Amygdala (tissue), 56 donors: ENCODE measurements at places on chromosomes 5 and 9.

- no peak for DNase-seq
Measured at GRCh38 chr5:111681414-111682120, 75.4 kb downstream of the NREP start.

GRCh38 chr5:130476325-130476724 lies 572.1 kb downstream of the CHSY3 start:
- DNase-seq, result no peak

- no peak for DNase-seq
Measured at GRCh38 chr5:1517838-1518237, 5.9 kb downstream of the LPCAT1 start.

GRCh38 chr9:137076636-137077009 lies 694 bp upstream of the UAP1L1 start:
- no peak for DNase-seq

DNA sequence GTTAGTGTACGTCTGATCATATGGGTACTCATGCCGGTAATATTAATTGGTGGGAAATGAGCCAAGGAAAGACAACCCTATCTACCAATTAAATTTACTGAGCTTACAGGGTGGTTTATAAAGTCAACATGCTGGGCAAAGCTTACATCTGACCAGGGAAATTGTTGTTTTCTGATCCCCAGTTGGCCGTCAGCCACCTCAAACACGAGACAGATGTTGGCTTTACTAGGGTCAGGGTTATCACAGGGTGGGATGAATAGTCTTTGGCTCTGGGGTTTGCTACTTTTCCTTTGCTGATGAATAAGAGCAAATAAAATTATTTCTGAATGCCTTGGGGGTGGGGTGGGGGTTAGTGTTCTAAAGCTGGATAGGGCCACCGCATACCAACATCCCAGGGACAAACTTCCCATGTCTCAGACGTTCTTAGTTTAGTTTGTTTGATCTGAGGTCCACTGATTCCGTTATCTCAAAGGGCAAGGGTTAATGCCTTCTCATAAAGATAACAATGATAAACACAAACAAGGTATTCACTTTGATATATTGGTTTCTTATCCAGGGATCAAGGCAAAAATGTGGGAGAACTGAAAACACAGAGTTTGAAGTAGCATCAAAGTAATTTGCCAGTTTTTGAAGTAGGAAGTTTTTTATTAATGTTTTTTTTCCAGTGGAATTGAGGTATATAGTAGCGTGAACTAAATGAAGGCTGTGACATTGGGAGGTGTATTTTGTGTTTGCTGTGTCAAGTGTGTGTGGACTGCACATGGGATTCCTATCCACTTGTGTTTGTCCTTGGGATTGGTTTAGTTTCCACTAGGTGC lies 109.1 kb upstream of the RPS23 start:
- no peak for DNase-seq

GRCh38 chr9:95465115-95465514 lies 51.7 kb downstream of the PTCH1 start:
- DNase-seq, result no peak

DNA sequence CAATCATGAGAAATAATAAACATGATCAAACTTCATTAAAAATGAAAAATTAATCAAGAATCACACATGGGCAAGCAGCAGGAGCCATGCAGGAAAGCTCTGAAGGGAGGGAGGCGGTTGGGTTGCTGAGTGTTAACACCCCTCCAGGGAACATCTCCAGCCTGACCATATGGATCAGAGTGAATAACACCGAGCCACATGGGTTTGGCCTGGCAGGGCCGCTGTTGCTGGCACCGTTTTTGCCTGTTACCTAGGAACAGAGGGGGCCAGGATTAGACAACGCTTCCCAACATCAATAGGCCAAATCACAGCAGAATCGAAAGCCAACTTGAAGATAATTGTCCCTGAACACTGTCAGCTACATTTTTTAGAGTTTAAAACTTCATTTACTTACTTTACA lies 160.2 kb downstream of the DENND1A start:
- DNase-seq, result no peak

- DNase-seq, result no peak
Measured at GRCh38 chr9:15697446-15697851, 144.6 kb downstream of the CCDC171 start.

DNA sequence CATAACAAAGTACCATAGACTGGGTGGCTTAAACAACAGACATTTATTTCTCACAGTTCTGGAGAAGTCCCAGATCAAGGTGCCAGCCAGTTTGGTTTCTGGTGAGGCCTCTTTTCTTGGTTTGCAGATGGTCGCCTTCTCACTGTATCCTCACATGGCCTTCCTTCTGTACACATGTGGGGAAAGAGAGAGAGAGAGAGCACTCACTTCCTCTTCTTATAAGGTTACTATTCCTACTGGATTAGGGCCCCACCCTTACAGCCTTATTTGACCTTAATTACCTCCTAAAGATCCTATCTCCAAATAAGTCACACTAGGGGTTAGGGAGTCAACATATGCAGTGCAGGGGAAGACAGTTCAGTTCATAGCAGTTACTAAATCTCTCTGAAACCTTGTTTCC lies 205.6 kb upstream of the GDNF start:
- DNase-seq, result no peak

GRCh38 chr9:21974722-21975409 lies 19.3 kb downstream of the CDKN2A start:
- no peak for DNase-seq

- no peak for DNase-seq
Measured at GRCh38 chr5:41940641-41941040, 15.6 kb downstream of the FBXO4 start.

DNA sequence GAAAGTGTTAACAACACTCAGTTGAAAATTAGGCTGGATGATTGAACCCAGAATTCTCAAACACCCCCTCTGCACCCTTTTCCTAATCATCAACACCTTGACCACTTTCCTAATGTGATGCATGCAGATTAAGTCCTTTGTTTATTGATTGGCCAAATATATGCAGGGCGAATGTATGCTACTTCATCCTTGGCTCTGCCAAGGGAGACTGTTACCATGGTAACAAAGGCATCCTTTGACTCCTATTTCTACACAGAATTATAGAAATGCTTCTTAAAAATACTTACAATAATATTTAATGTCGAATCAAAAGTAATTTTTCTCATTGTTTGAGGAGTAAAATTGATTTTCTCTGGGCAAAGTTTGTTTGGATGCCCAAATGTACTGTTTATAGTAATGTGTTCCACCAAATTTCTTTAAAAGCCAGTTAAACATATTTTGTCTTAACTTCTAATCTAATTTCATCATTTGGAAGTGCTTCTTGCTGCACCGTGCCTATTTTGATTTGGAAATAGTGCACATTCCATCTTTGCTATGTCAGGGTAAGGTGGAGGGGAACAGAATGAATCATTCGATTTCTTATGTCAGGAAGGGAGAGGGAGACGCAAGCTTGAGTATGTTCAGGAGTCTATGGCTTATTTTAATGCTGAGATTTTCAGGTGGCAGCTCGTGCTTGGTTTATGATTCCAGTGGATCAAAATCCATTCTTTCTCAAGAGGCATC lies 1384.3 kb upstream of the WWC1 start:
- no peak for DNase-seq

DNA sequence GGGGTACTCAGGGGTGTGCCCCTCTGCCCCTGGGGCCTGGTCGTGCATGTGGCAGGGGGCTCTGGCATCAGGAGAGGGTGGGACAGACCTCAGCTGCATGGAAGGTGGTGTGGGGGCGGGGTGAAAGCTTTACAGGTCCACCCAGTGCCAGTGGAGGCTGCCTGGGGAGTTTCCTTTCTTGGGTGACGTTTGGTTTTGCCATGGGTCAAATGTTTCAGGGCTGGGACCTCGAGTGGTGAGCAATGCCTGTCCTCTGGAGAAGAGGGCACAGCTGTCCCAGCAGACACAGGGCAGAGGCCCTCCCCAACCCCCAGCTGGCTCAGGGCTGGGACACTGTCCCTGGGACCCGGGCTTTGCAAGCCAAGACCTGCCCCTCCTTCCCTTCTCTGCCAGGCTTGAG lies 3.6 kb downstream of the RXRA start:
- no peak for DNase-seq

DNA sequence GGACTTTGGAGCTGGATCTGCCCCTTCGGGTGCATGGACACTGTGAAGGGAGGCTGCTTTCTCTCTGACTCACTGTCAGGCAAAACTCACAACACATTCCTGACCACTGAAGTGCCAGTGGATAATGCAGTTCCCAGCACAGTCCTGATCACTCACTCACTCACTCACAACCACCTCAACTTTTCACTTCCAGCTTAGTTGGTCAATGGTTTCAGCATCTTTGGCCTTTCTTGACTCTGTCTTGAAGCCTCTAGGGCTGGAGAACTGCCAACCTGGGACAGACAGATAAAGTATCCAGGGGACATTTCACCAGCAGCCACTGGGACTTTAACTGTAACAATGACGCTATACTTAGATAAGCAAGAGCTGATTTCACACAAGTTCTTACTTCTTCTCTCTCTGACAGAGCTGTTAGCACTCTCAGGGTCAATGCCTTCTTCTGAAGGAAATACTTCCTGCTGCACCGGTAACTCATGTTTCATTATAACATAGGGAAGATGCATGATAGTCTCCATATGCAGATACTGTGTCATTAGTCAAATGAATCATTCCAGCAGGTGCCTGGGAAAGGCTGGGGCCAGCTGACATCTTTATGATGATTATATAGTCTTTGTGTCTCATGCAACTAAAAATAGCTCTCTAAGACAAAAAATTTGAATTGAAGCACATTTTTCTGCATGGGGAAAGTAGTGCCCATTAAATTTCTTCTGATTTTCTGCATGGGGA lies 499.0 kb downstream of the SEMA5A start:
- DNase-seq, result no peak

- DNase-seq, result no peak
Measured at GRCh38 chr9:133742251-133742650, 4.1 kb upstream of the SARDH start.

DNA sequence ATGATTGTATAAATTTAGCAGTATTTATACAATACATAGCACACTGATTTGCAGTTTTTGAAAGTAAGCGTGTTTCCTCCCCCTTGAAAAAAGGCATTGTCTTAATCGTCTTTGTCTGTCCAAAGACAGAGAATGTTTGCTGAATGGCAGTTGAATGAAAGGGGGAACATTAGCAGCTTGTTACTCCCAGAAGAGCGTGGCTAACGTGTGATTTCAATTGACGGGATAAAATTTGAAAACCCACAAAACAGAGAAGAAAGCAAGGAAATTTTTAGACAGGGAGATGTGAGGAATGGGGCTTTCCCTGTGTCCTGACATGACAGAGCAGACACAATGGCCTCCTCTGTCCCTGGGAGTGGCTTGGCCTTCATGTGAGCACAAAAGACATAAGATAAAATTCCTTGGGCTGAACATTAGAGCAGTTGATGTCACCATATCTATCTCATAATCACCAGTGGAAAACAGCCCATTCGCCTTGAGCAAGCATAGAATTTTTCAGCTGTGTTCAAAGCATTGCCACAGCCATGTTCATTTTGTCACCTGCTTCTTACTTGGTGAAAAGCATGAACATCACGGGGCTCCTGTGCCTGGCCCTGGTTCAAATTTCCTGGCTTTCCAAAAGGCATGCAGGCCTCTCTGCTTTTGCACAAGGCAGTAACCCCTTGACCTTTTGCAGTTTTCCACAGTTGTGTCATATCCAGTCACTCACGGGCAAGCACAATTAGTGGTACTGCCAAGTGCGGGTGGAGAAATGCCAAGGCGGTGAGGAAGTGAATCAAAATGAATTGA lies 126.9 kb downstream of the TLE1 start:
- no peak for DNase-seq

GRCh38 chr5:102289251-102289899 lies 6.7 kb downstream of the SLCO4C1 start:
- DNase-seq, result no peak

DNA sequence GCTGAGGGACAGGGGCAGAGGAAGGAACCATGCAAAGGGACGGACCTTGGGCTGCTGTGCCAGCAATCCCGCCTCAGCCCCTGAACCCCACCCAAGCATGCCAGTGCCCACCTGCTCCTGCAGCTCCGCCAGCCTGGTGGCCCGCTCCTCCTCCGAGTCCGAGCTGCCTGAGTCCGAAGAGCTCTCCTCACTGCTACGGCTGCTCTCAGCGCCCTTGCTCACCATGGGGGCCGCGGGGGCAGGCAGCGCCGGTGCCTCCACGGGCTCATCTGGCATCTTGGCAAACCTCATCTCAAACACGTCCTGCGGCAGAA lies 16.3 kb downstream of the BRD3OS start:
- no peak for DNase-seq

- peak; percentile 91 for DNase-seq
Measured at GRCh38 chr9:129258124-129258822, 80.2 kb upstream of the IER5L start.

- no peak for DNase-seq
Measured at GRCh38 chr9:129080298-129080600, 662 bp upstream of the DOLPP1 start.

DNA sequence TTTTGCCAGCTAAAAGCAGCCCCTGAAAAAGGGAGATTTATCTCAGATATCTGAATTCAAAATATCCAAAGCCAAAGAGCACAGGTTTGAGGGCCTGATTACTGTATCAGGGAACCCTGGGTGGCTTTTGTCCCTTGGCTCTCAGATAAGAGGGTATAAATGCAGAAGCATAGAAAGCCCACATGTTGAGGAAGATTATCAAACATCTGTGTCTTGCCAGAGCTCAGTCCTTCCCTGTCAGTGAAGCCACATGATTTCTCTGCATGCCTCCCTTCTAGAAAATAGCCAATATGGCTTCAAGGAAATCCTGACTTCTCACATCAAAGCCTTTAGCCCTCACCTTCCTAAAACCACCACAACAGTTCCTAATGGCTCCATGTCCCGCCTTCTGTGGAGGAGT lies 408.0 kb upstream of the DMAC1 start:
- DNase-seq, result no peak

DNA sequence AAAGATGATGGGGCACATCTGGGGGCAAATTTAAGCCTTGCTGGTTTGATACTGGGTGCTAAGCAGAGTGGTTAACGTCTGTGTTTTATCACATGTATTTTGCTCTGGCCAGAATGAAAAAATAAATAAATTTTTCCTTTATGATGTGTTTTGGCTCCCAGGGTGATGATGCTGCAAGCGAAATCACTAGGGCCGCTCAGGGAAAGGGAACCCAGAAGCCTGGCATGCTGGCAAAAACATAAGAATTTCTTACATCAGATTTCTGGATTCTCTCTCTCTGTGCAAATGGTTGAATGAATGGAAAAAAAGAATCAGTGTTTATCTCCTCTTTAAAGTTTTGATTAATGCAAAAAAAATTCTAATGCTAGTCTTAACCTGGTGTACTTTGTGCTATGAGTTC lies 1975.2 kb upstream of the C9orf72 start:
- DNase-seq, result no peak

DNA sequence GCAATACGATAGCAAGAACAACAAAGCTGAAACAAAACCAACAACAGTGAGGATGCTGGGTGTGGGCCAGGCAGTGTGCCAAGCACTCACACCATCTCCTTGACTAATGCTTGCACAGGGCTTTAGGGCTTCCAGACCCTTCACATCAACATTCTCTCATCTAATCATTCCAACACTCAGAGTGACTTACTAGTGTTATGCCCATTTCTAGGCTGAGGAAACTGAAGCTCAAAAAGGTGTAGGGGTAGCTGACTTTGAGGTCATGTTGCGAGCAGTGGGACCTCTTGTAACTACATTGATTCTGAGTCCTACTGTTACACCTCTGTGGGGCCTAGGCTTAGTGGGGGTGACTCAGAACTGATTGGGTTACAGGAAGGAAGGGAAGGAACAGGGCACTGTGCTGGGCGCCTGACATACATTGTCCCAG lies 9.7 kb downstream of the ANGPTL2 start:
- no peak for DNase-seq
